ENCODE measurements at places on chromosomes 13 and 19.

DNA sequence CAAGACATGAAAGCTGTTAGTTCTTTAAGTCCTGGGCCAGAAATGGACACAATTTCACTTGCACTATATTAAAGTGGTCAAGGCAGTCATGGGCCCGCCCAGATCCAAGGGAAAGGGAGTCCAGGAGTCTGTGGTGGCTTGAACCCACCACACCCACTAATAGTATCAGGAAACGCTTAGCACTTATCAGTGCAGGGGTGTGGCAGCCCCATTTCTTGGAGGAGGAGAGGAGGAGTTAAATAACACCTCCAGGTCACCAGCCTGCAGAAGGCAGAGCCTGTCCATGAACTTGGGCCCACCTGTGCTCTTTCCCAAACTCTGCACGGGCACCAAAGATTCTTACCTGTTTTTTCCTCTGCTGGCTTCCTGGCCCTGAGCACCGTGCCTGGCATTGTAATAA is 5.4 kb upstream of the NTN5 start:
- DNase-seq, result no peak

DNA sequence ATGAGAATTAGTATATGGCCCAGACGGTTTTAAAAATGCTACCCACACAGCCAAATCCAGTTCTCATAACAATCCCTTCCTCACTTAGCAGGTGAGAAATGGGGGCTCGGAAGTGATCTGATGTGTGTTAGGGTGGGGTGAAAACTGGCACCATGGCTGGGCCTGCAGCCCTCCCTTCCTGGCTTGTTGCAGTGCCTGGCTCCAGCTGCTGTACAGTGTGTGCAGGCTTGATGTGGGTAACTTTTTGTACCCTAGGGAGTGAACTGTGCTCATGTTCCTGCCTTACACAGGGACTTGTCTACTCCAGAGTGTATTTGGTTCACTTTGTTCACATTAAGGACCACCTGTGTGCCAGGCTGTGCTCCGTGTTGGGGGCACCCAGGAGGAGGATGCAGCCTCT is 177.2 kb downstream of the LMO7 start:
- no peak for DNase-seq

DNA sequence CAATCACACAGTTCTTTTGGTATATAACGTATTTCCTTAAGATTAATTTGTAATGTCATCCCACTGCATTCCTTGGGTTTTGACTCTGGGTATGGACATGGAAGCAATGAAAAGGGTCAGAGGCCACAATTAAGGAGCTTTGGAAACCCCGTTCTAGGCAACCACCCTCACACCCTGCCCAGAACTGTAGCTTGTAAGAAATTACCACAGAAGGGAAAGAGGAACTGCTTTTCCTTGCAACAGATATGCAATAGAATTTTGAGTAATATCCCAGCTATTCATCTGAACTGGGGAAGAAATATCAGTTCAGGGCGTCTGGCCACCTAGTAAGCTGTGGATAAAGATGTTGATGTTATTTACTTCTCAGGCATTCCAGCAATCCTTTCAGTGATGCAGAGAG is 985 bp upstream of the CLC start:
- no peak for DNase-seq

- no peak for DNase-seq
Measured at GRCh38 chr13:48275507-48275906, 28.0 kb upstream of the RB1 start.

GRCh38 chr13:92739306-92739818 is 487.2 kb upstream of the GPC6 start:
- no peak for DNase-seq

DNA sequence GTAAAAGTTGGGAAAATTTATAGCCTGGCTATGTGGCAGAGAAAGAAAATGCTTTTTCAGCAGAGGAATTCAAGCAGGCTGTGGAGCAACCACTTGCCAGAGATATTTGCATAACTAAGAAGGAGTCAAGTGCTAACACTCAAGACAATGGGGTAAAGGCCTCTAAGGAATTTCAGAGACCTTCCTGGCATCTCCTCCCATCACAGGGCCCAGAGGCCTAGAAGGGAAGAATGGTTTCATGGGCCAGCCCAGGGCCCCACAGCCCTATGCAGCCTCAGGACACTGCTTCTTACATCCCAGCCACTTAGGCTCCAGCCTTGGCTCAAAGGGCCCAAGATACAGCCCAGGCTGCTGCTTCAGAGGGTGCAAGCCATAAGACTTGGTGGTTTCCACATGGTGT is 14.3 kb downstream of the SLC15A1 start:
- DNase-seq, result peak; percentile 38

GRCh38 chr19:53868892-53869804 is 1.5 kb downstream of the MYADM start:
- no peak for DNase-seq

DNA sequence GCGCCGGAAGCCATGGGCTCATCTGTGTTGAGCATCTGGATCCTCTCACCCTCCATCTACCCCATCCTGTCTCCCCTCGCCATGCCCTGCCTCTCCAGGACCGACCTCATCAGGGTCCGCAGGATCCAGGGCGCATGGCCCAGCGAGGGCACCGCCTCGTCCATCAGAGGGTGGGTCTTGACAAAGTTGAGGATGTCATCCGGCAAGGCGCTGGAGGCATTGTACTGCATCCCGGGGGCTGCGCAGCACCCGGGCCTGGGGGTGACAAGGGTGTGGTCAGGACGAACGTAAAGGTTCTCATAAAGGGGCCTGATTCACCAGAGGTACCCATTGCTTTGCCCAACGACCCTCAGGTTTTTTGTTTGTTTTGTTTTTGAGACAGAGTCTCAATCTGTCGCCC is 9.5 kb downstream of the SEMA6B start:
- DNase-seq, result no peak

DNA sequence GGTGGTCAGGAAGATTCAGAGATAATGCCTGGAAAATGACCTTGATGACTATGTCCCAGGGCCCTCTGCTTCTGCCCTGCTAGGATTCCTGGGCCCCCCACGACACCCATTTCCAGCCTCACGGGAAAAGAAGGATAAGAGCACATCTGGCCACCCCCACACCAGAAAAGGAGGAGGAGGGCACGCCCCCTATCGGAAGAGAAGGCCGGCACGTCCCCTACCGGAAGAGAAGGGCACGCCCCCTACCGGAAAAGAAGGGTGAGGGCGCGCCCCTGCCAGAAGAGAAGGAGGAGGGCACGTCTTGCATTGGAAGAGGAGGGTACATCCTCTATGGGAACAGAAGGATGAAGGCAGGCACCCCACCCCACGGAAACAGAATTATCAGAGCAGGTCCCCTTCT is 84.3 kb downstream of the IER2 start:
- DNase-seq, result no peak

GRCh38 chr19:54541712-54542111 is 31.9 kb upstream of the LILRA2 start:
- no peak for DNase-seq

DNA sequence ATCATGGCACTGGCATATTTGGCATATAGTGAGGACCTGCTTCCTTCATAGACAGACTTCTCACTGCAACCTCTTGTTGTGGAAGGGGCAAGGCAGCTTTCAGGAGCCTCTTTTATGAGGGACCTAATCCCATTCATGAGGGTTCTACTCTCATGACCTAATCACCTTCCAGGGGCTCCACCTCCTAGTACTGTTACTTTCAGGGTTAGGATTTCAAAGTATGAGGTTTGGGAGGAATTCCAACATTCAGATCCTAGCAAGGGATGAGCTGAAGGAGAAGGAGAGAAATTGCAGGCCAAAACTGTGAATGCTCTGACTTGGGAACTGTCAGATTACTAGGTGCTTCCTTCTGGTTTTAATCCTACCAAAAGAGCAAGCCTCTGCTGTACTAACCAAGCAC is 87.8 kb downstream of the LMO7 start:
- DNase-seq, result no peak

- no peak for DNase-seq
Measured at GRCh38 chr19:799076-799881, 2.0 kb downstream of the PTBP1 start.

DNA sequence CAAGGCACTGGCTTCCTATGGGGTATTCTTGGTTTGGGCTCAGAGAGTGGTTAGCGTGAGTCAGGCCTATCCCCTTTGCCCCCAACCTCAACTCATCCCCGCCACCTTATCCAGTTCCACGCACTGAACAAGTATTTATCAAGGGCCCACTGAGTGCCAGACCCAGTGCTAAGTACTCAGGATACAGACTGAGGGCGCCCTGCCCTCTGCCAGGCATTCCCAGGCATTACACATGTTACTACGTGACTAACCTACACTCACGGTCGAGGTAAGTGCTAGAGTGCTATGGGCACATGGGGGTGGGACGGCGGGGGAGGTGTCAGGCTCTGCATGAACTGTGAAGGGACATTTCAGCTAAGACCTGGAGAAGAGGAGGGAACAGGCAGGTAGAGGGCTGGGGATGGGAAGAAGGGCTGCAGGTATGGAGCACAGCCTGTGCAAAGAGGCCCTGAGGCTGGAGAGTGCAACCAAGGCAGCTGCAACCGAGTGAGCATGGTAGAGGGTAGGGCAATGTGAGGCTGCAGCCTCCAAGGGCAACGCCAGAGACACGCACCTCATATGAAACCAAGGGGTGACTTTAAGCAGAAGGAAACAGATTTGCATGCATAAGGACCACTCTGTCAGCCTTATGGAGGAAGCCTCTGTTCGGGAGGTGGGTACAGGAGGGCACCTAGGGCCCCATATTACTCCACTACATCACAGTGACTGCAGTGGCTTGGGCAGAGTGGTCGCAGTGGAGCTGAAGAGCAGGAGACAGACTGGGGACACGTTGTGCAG is 22.5 kb downstream of the DHRS12 start:
- DNase-seq, result no peak

GRCh38 chr19:31459430-31459829 is 110.2 kb upstream of the TSHZ3 start:
- no peak for DNase-seq

DNA sequence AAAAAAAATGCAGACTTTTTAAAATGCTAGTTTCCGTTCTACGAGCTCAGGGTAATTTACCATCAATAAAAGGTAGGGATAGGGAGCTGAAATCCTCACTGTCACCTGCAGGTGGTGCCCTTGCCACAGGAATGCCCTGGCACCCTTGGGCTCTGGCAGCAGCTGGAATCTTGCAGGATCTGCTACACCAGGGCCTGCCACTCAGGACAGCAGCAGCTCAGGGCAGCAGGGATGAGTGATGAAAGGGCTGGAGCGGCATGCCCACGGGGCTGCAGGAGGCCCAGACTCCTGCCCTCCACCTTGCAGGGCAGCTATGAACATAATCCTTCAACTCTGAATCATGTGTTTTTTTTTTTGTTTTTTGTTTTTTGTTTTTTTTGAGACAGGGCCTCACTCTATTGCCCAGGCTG is 54.0 kb downstream of the GNG7 start:
- no peak for DNase-seq

- no peak for DNase-seq
Measured at GRCh38 chr19:54002495-54003315, 11.3 kb downstream of the CACNG6 start.

GRCh38 chr19:41014643-41015042 is 23.6 kb downstream of the CYP2B6 start:
- DNase-seq, result no peak

DNA sequence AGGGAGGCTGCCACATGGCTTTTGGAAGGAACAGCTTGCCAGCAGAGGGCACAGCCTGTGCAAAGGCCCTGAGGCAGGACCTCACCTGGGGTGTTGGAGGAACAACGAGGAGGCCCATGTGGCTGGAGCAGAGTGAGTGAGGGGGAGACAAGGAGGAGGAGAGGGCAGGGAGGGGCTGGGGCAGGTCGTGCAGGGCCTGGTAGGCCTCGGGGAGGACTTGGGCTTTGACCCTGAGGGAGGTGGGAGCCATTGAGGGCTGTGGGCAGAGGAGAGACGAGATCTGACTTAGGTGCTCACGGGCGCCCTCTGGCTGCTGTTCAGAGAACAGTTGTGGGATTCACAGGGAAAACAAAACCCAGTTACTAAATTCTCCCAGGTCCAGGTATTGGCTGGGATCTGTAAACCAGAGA is 25.2 kb downstream of the ZNRF4 start:
- no peak for DNase-seq

DNA sequence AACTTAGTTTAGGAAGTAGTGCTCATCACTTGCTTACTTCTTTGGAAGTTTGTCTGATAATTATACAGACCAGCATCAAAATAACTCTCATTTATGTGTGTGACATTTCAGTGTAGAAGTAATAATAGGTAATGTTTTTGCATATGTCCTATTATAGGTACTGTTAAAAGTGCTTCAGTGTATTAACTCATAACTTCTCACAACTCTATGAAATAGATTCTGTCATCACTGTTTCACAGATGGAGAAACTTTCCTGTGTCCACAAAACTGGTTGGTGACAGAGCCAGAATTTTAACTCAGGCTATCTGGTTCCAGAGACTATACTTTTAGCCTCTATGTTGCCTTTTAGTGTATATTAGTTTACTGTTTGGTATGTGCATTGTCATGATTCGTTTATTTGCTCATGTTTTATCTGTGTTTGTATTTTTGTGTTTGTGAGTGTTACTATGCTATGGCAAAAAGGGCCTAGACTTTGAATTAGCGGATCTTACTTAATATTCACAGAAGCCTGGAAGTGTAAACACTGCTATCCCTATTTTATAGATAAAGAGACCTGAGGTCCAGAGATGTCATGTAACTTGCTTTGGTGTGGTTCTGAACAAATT is 12.7 kb downstream of the LPAR6 start:
- no peak for DNase-seq

DNA sequence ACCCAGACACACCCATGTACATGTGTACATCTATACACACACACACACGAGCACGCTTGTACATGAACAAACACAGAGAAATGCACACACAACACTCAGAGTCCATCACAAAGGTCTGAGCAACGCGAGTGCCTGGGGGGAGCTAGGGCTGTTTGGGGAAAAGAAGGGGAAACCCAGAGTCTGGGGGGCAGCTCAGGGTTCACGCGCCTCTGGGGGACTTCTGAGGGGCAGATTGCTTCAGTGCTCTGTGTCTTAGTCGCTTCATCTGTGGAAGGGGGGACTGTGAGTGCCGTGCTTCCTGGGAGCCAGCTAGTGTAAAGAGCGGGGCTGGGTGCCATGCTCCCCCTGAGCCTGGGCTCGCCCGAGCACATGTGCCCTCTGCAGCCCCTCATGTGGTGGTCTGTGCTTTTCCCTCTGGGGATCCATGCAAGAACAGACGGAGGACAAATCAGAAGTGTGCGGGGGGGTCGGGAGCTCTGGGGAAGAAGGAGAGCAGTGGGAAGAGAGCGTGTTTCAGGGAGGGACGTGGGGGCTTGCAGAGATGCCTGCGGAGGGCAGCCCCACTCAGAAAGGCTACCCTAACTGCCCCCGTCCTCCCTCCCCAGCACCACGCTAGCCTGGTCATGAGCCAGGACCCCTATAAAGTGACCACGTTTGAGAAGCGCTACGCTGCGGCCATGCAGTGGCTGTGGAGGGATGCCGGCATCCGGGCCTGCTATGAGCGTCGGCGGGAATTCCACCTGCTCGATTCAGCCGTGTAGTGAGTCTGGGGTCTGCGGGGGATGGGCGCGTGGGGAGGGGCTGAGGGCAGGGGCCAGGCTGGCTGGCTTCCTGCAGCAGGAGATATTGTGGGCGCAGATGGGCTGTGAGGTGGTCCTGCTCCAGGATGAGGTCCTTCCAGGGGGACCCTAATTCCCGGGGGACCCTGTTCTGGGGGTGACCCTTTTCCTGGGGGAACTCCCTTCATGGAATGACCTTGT is 14.0 kb downstream of the GNA15 start:
- no peak for DNase-seq

Data from iPS DF 19.7 (cell line).